ENCODE measurements at places on chromosomes 12 and 14.

DNA sequence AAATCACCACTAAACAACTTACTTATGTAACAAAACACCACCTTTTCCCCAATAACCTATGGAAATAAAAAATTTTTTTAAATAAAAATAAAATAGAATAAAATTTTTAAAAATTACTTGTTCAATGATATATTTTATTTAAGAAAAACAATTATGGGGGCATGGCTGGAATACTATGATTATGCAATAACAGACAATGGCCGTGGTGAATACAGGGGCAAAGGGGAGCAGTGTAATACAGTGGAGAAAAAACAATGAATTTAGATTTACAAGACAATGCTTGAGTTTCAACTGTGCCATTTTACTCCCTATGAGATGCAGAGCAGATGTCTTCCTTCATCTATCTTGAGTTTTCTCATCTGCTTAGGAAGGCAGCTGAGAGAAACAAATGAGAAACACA, 72.9 kb downstream of the BLTP3B start:
- no peak for DNase-seq

- DNase-seq: no peak
Observed at GRCh38 chr12:131093604-131093955, 139.9 kb downstream of the ADGRD1 start.

- no peak for DNase-seq
Observed at GRCh38 chr14:96629082-96629481, 126.9 kb downstream of the PAPOLA start.

DNA sequence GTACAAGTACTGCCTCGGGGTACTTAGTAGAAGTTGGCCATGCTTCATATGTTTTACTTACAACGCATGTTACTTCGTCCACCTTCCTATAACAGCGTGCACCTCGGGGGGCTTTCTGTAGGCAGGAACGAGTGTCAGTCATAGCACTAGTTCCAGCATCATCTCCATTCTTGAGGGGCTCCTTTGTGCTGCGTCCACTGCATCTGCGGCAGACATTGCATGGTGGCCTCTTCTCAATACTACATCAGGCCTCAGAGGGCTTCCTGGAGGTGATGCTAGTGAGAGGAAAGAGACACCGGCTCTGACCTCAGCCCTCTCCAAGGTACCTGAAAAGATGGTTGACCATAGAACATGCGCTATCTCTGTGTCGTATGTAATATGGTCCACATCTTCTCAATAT, 121.2 kb upstream of the RTL1 start:
- no peak for DNase-seq

DNA sequence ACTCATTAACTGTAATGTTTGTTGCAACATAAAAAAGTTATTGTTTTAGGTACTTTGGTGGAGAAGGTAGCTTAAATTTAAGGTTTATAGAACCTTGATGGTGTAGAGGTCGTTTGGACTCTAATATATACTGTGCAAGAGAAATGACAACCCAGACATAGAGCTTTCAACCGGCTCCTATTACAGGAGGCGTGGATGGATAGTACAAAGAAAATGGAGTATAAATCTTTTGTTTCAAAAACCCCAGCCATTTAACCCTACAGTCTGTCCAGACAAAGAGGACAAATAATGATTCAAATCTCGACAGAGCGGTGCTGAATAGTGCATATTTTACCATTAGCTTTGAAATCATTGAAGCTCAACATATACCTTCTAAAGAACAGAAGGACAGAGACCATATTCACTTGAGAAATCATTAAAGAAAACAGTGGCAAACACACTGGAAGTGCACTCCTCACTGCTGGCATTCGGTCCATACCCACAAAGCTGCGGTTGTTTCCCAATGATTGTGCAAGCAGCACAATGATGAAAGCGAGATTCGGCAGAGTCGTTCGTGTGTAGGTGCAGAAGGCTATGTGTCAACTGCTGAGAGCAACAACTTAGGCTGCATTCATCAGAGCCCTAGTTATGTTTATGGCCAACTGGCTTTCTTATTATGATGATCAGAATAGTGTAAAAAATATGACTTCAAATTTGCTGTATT, 688.6 kb downstream of the NOVA1 start:
- no peak for DNase-seq

DNA sequence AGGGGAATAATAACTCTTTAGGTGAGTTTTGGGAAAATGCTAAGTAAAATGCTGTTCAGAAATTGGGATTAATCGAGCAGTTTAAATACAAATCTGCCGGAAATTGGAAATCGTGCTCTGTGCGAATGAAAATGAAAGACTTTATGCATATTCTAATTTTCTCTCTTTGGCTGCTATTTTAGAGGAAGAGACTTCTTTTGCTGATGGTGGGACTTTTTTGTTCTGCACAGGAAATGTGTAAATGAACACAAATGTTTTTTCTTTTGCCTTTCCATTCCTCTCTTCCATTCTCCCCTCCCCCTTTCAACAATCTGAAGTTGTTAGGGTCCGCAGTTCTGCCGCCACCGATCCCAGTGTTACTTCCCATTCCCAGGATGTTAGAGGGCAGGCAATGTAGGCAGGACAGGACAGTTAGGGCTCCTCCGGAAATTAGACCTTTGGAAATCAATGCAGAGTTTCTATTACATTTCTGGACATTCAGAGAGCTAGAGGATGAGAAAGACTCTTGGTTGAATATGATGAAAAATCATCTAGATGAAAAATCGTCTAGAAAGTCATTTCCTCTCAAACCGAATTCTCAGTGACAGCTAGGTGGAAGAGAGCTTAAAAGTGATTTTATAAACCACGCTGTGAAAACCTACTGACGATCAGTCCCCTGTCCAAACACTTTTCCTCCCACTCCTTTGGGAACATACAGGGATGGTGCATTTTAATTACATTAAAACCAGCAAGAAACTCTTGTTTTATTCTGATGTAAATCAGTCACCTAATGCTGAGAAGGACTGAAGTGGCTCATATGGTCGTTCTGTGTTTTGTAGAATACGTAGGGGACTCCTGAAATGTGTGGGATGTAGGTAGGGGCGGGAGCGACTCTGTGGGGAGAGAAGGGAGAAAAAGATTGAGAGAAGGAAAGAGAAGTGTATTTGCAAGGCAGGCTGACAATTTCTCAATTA, 17.8 kb downstream of the FOXG1 start:
- DNase-seq: peak; percentile 40

GRCh38 chr14:36659822-36660735, 1.6 kb upstream of the PAX9 start:
- no peak for DNase-seq

GRCh38 chr12:102962986-102963385, 5.5 kb downstream of the ASCL1 start:
- DNase-seq: no peak

DNA sequence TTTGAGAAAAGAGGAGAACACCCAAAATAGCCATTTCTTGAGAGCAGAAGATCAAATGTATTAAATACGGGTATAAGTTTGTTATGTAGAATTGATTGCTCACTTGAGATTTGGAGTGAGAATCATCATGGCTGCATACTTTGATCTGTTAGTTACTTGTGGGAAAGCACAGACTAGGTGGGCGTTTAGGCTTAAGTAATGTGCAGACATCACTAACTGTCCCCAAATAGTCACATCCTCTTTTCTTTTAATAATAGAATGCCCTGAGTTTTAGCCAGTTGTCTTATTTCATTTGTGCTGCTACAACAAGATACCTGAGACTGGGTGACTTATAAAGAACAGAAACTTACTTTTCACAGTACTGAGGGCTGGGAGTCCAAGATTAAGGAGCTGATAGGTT, 14.3 kb upstream of the GTF2A1 start:
- DNase-seq: no peak

DNA sequence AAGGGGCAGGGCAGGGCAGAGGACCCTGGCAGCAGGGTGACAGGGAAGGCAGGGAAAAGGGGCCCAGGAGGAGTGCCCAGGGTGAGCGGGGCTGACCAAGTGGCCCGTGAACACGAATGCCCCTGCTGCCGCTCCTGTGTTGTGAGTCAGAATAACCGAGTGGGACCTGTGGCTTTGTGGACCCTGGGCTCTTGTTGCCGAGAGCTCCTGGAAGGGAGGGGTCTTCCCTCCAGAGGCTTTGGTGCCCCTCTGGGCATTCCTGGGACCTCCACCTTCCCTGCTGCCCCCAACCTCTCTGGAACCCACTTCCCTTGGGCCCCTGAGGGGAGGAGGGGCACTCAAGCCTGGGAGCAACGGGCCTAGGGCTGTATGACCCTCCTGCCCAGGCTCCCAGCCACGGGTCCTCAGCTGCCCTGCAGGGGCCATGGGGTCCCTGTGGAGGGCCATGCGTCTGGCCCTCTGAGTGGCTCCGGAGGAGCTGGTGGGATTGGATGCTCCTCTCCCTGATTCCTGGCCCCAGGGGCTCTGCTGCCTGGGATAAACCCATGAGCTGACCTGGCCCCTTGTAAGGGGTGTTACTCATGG, 319.4 kb downstream of the TMEM121 start:
- no peak for DNase-seq

DNA sequence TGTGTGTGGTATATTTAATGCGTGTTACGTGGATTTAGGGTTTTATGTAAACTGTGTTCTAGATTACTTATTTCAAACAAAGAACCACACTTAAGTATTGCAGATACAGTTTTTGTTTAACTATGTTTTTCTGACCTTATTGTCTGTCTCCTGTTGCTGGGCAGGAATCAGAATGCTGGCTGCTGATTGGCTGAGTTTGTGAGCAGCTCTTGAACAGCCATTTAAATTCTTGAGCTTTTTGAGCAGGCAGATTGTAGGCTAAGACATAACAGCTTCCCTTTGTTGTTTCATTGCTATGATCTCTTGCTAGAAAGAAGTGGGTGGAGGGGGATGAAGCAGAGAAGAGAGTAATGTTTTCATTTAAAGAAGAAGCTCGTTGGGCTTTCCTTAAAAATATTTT, 52.2 kb downstream of the ATF7IP start:
- peak; percentile 45 for DNase-seq

- no peak for DNase-seq
Observed at GRCh38 chr12:14010989-14011388, 29.6 kb upstream of the GRIN2B start.

All from hippocampal formation (tissue), 2 donors.